ENCODE measurements at places on chromosomes 2 and 18.

DNA sequence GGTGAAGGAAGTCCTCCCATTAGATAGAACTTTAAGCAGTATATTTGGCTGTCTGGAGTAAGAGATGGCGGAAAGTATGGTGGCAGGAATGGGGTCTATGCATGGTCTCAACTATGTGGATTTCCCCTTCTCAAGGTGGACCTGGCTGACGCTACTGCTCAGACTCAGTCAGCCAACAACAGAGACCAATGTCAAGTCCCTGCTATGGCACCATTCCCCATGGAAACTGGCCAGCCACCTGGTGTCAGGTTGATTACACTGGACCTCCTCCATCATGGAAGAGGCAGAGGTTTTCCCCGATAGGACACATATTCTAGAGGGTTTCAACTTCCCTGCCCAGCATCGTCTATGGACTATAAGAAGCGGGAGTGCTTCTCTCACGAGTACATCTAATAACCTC, 8.6 kb upstream of the FAHD2A start:
- no peak for DNase-seq

- no peak for DNase-seq
Observed at GRCh38 chr18:45851161-45851925, 25.9 kb downstream of the SIGLEC15 start.

DNA sequence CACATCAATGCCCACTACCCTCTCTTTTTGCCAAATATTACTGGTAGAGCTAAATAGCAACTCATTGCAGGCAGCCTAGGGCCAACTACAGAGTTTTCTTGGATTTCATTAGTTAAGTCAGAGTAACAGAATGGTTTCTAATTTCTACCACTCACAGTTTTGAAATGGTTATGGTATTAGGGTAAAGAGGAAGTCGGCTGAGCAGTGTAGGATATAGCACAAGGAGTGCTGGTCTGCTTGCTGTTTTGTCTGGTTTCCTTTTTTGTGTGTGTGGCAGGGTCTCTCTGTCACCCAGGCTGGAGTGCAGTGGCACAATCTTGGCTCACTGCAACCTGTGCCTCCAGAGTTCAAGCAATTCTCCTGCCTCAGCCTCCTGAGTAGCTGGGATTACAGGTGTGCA, 289.2 kb upstream of the CCDC68 start:
- no peak for DNase-seq

GRCh38 chr18:63850020-63850419, 37.5 kb upstream of the SERPINB2 start:
- DNase-seq, result no peak

DNA sequence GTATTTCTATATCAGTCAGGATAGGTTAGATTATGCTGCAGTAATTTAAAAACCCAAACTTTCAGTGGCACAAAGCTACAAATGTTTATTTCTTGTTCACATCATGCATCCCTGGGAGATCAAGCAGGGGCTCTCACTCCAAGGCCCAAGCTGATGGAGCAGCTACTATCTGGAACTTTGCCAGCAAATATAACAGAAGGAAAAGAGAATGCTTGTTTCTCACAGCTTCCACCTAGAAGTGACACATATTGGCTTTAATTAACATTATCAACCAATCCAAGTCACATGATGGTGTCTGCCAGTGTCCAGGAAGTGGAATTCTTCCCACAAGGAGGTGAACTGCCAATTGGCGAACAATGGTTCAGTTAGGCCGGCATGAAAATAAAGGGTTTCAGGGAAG, 306.9 kb downstream of the BCL11A start:
- DNase-seq, result no peak

- DNase-seq, result no peak
Observed at GRCh38 chr2:105820691-105821090, 76.0 kb downstream of the NCK2 start.

GRCh38 chr2:32464431-32464830, 107.6 kb downstream of the BIRC6 start:
- DNase-seq, result no peak

Data from HS-5 (cell line).